Eye (tissue), 1 donor: ENCODE measurements at places on chromosomes 2 and 18.

DNA sequence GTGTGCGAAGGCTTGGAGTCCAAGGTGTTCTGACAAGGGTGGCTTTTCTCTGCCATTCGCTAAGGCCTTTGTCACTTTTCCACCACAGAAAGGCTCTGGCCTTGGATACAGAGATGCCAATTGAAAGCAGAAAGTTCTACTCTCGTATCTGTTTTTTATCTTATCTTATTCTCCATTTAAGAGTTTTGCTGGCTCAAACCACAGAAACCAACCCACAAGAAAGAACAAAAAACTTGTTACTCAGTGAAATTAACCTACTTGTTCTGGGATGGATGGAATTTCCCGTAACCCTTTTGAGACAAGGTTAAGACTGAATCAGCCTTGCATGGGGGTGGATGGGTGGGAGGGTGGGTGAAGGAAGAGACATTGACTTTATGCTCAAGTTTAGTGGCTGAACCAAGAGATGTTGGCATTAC is 221.7 kb downstream of the CDH20 start:
- no peak for DNase-seq

- no peak for DNase-seq
These were observed 59.8 kb downstream of the HAUS1 start for GRCh38 chr18:46163941-46164499.

DNA sequence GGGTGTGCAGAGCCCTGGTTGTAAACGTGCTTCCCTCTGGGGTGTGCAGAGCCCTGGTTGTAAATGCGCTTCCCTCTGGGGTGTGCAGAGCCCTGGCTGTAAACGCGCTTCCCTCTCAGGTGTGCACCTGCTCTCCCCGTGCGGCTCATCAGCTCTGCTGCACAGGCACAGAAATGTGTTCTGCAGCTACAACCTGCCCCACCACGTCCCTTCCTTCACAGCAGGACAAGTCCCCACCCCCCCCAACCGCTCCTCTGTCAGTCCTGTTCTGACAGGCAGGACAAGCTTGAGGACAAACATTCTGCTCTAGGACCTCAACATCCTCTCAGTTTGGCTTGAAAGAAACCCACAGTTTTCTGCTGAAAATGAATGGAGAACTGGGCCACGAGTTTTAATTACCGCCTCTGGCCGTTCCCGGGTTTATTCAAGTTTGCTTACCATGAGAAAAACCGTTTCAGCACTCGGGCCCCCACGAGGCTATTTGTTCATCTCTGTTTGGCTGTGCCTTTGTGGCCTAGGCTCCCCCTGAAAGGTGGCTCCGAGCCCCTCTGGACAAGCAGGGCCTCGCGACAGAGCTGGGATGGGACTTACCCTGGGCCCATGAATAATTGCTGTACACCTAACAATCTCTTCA is 81.0 kb upstream of the ASB18 start:
- no peak for DNase-seq

- no peak for DNase-seq
These were observed 25.2 kb downstream of the TRABD2A start for GRCh38 chr2:84855731-84856130.

DNA sequence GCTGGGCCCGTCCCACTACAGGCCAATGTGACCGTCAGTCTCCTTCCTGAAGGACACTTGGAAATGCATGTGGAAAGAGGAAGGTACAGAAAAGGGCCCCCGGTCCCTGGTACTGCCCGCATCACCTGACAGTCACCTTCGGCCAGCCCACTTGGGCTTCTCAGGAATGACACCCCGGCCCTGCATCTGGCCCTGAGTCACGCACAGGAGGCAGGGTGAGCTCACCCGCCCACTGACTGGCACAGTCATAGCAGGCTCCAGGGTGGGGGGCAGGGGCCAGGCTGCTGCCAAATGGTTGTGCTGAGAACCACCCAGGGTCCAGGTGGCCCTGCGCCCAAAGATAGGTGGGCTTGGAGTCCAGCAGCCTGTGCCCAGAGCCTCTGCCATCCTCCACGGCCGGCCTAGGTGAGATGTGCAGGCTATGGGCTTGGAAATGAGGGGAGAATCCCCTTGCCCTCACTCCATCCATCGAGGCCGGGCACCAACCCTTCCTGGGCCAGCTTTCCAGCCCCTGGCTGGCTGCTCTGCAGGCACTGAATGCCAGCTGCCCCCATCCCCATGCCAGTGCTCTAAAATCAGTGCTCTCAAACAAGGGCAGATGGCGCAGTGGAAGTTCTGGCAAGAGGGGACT is 14.1 kb downstream of the EMX1 start:
- DNase-seq = no peak

DNA sequence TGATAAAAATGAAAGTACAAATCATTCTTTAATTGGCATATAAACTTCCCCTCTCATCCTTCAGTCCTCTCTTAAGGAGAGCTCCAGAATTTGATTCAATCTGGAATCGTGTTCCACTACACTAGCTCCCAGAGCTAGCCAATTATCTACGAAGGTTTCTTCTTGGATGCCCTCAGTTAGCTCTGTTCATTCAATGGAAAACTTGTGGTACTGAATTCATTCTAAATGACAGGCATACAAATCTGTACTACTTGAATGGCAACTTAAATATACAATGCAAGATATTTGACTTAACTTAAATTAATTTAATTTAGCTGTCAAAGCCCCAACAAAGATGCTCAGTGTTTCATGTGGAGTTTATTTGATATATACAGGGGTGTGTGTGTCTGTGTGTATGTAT is 1474.2 kb upstream of the CELF4 start:
- peak; percentile 30 for DNase-seq

GRCh38 chr2:16023506-16024360 is 83.4 kb downstream of the MYCN start:
- no peak for DNase-seq

DNA sequence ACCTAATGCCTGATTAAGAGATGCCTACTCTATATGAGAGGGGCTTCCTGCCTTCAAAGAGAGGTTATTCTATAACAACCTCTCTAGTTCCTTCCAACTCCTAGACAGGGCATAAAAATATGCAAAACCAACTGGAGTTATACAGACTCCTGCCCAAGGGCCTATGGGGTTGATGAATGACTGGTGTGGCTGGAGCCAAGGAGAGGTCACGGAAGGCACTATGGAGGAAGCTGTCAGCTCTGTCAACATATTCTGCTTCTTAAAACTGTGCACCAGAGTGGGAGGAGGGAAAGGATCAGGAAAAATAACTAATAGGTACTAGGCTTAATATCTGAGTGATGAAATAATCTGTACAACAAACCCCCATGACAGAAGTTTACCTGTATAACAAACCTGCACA is 120.9 kb upstream of the CDC42EP3 start:
- DNase-seq = no peak

DNA sequence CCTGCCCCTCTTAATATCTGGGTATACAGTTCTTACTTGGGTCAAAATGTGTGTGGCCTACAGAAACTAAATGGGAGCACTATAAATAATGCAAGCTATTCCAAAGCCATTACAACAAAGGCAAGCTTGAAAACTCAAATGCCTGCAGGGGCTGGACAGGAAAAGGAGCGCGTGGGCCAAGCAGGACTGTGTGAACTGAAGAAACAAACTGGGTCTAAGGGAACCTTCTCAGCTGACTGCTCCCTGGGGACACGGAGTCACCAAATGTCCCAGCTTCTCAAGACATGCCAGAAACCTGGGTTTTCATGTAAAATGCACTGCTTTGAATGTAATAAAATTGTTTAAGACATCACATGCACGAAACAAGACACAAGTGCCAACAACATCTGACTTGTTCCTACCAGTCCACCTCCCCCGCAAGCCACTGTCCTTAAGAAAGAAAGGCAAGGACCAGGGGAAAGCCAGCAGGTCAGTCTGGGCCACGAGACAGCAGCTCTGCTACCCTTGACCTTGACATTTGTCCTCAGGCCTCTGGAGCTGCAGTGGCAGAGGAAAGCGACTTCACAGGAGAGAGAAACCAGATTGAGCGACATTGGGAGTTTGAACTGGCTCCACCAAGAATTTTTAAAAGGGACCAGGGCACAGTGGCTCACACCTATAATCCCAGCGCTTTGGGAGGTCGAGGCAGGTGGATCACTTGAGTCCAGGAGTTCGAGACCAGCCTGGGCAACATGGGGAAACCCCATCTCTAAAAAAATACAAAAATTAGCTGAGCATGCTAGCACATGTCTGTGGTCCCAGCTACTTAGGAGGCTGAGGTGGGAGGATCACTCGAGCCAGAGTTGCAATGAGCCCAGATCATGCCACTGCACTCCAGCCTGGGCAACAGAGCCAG is 89.7 kb upstream of the SH3BP4 start:
- DNase-seq = no peak

DNA sequence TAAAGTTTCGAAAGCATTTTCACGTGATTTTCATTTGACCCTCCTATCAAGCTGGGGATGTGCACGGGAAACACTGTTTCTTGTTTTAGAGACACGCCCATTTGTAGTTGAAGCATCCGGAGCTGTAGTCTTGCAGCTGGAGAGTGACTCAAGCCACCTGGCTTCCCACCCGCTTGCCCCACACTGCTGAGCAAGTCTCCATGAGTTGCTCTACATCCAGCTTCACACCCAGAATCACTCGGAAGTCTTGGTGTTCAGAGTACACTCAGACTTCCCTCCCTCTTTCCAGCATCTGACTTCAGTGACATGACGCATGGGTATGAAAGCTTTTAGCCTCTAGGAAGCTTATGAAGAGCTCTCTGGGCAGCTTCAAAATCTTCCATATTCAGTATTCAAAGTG is 262.4 kb downstream of the NBAS start:
- no peak for DNase-seq

GRCh38 chr2:105308382-105309146 is 21.0 kb downstream of the TGFBRAP1 start:
- no peak for DNase-seq

GRCh38 chr2:170953941-170954340 is 24.9 kb downstream of the GORASP2 start:
- DNase-seq = no peak

DNA sequence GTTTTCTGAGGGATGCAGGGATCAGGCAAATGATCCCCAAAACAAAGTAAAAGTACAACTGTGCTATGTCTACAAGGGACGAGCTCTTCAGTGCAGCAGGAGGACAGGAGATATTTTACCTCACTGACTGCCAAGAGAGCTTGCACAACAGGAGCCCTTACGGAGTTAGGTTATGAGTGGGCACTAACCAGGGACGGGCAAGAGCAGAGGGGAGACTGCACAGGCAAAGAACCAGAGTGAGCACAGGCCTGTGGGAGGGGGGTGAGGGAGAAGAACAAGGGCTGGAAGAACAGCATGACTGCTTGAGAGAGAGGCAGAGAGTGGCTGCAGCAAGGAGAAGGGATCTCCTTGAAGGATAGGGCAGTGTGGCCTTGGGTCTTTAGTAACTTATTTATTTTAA is 101.1 kb upstream of the PID1 start:
- no peak for DNase-seq

GRCh38 chr2:237388036-237388435 is 25.9 kb downstream of the COL6A3 start:
- DNase-seq = no peak

GRCh38 chr2:43349904-43350303 is 123.5 kb upstream of the ZFP36L2 start:
- peak; percentile 59 for DNase-seq

DNA sequence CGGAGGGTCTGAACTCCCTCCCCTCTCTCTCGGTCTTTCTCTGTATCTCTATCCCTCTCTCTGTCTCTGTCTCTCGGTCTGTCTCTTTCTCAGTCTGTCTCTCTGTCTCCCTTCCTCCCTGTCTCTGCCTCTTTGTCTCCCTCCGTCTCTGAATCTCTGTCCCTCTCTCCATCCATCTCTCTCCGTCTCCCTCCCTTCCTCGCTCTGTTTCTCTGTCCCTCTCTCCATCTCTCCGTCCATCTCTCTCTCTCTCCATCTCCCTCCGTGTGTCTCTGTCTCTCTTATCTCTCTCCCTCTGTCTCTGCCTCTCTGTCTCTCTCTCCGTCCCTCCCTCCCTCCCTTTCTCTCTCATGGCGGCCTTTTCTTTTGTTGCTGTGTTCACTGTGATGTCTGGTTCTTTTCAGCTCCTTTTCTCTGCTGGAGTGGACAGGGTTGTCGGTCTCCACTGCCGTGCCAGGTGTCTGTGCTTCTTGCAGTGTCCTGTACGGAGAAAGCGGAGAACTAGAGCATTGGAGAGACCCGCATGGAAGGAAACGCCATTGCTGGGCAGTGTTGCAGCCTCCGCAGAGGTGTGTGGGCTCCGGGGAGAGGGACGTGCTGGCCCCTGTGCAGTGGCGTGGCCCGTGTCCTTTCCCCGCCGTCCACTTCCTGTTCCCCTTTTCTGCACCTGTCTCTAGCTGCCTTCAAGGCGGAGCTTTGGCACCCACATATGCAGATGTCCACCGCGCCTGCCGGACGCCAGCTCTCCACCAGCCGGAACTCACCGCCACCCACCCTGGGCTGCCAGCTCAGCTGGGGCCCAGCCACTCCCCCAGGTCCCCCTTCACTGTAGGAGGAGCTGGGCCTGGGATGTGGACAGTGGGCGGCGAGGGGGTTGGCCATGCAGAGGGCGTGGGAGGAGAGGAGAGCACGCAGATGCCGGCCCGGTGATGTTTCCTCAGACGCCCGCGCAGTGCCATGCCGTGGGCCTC is 113.1 kb downstream of the NFATC1 start:
- DNase-seq = no peak
